ENCODE measurements at places on chromosomes 2 and 18. TPM values are rescaled to one million over a fixed set of nuclear protein-coding genes. Genes with fewer than 3 reads are reported as not detected.

The EEF1B2 gene
- 668 TPM for total RNA-seq

The KLHL41 gene
- 0.10 TPM for total RNA-seq

The NYAP2 gene
- not detected for total RNA-seq

The SLC9A4 gene
- 0.08 TPM for total RNA-seq

The FEV gene
- total RNA-seq = 0.56 TPM

- H3K4me1 ChIP-seq = no peaks in the 10 kb centered on the region
- no peaks in the 10 kb centered on the region for H3K36me3 ChIP-seq
- no peak overlapping the region for H3K27ac ChIP-seq
- H3K27me3 ChIP-seq = no peaks in the 10 kb centered on the region
- H3K4me3 ChIP-seq = no peak overlapping the region
Observed at GRCh38 chr18:45201489-45201888, 413.8 kb upstream of the SLC14A2 start.

GRCh38 chr18:12449051-12449785 lies 41.5 kb downstream of the PRELID3A start:
- H3K27ac ChIP-seq = no peak overlapping the region
- no peaks in the 10 kb centered on the region for H3K4me1 ChIP-seq
- no peak for DNase-seq
- H3K4me3 ChIP-seq = no peak overlapping the region

DNA sequence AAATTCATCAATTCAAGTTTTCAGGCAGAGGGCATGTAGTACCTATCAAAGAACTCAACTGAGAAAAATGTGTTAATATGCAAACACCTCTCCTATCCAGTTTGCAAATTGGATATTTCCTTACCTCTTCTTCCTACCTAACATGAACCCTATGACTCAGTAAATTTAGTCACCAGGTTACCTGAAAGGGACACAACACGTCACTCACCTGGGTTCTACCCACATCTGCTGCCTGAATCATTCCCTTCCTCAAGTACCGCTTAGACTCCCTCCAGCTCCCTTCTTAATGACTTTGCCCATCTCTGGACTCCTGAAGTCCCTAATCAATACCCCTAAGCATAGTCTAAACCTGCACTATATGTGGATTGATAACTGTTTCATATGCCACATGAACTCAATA lies 10.4 kb downstream of the ANKRD44 start:
- no peak for DNase-seq
- H3K4me3 ChIP-seq = no peak overlapping the region
- no peaks in the 10 kb centered on the region for H3K36me3 ChIP-seq
- no peaks in the 10 kb centered on the region for H3K4me1 ChIP-seq
- no peak overlapping the region for H3K27ac ChIP-seq

DNA sequence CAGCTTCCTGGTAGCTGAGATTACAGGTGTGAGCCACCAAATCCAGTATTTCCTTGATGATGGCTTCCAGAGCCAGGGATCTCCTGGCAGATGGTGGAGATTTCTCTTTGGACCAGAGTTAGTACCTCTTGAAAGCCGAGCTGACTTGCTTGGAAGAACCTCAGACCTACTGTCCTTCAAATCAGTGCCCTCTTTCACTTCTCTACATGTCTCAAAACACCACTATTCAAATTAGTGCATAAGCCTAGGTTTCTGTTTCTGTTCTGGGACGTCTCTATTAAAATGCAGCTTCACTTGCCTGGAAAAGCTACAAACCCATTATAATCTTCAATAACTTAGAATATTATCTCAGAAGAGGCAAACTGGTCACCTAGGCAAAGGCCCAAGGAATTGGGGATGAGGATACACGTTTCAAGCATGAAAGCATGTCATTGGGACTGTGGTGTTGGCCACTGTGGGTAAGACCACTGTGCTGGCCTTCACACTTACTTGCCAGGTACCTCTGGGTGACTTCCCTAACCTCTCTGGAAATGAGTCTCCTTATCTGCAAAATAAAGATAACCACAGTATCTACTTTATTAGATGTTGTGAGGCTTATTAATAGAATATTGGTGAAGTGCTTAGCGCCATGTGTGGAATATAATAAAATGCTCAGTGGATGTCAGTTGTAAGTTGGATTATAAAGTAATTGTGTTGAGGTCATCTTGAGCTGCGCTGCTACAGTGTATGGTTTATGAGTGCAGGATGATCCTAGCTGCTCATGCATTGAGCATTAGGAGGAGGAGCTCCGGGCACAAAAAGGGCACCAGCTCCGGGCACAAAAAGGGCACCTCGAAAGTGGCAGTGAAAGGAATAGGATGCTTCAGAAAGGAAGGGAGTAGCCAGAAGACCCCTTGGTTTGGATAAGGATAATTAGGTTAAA lies 84.5 kb downstream of the DOCK10 start:
- H3K4me3 ChIP-seq = no peak overlapping the region
- DNase-seq = no peak
- H3K4me1 ChIP-seq = no peaks in the 10 kb centered on the region
- H3K27ac ChIP-seq = no peak overlapping the region
- no peaks in the 10 kb centered on the region for H3K27me3 ChIP-seq

DNA sequence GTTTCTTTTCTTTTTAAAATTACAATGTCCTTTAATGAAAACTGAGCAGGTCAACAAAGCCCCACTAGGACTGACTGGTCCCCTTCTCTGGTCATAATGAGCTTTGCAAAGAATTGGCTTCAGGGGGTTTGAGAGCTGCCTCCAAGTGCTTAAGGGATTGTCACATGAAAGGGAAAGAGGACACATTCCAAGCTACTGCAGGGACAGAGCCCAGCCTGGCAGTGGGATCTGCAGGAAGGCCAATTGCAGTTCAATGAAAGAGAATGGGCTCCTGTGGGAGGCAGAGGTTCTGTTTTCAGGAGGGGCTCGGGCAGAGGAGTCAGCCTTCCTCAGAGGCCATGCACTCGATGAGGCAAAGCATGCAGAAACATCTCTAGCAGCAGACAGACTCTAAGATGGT lies 84.1 kb upstream of the ACKR3 start:
- H3K4me1 ChIP-seq = no peaks in the 10 kb centered on the region
- no peak overlapping the region for H3K4me3 ChIP-seq
- DNase-seq = no peak
- H3K36me3 ChIP-seq = peaks cover 23% of the 10 kb centered on the region
- H3K27ac ChIP-seq = no peak overlapping the region
- no peaks in the 10 kb centered on the region for H3K27me3 ChIP-seq

DNA sequence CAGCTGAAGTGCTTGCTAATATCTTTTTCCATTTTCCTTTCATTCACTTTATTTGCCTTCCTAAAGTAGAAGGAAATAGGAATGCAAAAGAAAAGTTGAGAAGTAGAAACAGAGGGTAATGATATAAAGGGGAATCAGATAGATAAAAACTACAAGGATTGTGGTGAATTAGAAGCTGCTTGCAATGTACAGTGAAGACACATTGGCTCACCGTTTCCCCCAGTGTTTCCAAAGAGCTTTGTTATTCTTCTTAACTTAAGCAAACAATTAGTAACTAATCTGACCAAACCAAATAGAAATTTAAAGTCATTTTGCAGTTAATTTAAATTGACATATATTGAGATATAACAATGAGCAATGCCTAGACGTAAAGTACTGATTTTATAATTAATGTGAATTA lies 63.4 kb downstream of the RELCH start:
- no peaks in the 10 kb centered on the region for H3K4me1 ChIP-seq
- H3K27me3 ChIP-seq = peaks cover 1% of the 10 kb centered on the region
- no peaks in the 10 kb centered on the region for H3K36me3 ChIP-seq
- no peak for DNase-seq

GRCh38 chr2:85997017-85997970 lies 108.4 kb downstream of the POLR1A start:
- H3K27me3 ChIP-seq = peaks cover 2% of the 10 kb centered on the region
- peaks cover 5% of the 10 kb centered on the region for H3K4me1 ChIP-seq
- H3K4me3 ChIP-seq = no peak overlapping the region
- no peak overlapping the region for H3K27ac ChIP-seq

- H3K4me1 ChIP-seq = peaks cover 4% of the 10 kb centered on the region
- H3K36me3 ChIP-seq = peaks cover 9% of the 10 kb centered on the region
- H3K4me3 ChIP-seq = no peak overlapping the region
- H3K27me3 ChIP-seq = peaks cover 1% of the 10 kb centered on the region
Observed at GRCh38 chr2:71313016-71313766, 18.4 kb upstream of the ZNF638 start.

DNA sequence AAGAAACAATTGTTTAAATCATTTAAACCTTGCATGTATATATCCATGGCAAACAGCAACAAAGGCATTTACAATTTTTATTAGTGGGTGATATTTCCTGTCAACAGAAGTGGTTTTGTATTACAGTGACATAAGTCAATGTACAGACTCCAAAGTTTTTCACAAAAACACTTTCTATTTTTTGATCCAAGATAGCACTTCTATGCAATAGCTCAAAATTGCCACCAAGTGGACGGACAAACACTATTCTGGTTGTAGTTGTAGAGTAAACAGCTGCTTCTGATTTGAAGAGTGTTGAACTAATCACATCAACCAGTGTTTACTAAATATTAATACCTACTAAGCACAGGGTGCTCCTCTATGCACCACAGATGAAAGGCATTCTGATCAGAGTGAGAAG lies 421.4 kb downstream of the NCKAP5 start:
- no peaks in the 10 kb centered on the region for H3K36me3 ChIP-seq
- no peak overlapping the region for H3K27ac ChIP-seq
- DNase-seq = no peak
- peaks cover 2% of the 10 kb centered on the region for H3K27me3 ChIP-seq
- H3K4me1 ChIP-seq = no peaks in the 10 kb centered on the region

Data from endothelial cell (in vitro differentiated cells).